ENCODE measurements at places on chromosomes 6 and 20.
A peak's percentile ranks its signal among the peaks of the same experiment; 100 is the strongest.

DNA sequence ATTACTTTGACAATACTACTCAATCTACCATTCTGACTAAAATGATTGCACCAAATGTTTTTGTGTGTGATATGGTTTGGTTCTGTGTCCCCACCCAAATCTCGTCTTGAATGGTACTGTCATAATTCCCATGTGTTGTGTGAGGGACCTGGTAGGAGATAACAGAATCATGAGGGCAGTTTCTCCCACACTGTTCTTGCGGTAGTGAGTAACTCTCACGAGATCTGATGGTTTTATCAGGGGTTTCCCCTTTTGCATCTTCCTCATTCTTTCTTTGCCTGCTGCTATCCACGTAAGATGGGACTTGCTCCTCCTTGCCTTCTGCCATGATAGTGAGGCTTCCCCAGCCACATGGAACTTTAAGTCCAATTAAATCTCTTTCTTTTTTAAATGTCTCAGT, 20.8 kb downstream of the SYCP2 start:
- DNase-seq = no peak

GRCh38 chr6:111870742-111871064, 2.5 kb downstream of the FYN start:
- no peak for DNase-seq

DNA sequence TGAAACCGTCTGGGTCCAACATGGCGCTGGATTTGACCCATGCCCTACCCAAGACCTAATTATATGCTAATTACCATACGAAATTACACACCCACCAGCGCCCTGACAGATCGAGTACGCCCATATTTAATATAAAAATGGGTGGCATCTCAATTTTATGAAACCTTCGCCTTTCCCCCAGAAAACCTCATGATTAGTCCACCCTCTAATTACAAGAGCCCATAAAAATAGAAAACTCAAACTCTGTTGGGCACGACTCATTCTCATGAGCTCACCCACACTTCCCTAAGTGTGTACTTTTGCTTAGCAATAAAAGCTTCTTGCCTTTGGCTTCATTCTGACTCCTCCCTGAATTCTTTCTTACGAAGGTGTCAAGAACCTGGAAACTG, 136.4 kb downstream of the OR2B2 start:
- peak; percentile 54 for DNase-seq

DNA sequence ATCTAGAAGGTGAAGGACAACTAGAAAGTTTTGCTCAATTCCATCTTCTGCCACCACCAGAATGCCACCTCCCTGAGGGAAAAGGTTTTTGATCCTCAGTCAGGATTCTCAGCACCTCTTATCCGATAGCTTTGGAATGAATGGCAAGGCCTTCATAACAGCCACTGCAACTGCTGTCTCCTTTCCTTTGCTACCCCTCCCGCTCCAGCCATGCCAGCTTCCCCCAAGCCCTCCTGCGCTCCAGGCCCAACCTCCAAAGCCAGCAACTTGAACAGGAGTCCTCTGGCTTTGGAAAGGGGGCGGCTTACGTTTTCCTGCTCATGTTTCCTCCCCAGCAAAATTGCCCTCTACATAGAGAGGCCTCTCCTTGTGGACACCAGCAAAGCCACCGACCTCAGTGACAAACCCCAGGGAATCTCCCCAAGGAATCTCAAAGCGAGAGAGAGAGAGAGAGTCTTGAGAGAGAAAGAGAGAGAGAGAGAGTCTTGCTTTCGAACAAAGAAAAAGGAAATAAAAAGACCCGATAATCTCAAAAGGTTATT, 420 bp upstream of the BTN2A1 start:
- DNase-seq = no peak

- DNase-seq = no peak
These were observed 45.7 kb upstream of the RPS6KA2 start for GRCh38 chr6:166672624-166673206.

All from M059J (cell line).